ENCODE measurements at places on chromosomes 2 and 18.

GRCh38 chr18:59899298-59900221, at the start of gene PMAIP1:
TSS of gene PMAIP1 (plus strand) at chr18:59899996. CDS start at chr18:59900178, 182 bp downstream.
- peak; percentile 97 for DNase-seq

DNA sequence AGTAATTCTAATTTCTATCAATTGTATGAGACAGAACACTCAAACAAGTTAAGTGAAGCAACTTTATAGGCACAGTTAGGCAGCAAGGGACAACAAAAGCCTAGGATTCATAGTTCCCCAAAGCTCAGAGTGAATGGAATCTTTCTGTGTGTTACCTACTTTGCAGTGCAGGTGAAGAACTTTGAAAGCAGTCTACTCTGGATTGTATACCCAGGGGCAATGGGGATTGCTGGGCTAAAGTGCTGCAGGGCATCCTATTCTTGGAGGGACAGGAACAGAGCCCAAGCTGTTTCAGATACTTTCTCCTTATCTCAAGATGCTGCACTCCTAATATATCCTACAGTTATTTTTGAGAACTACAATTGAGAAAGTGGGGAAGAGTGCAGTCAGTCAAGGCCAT, 207.6 kb downstream of the PLCL1 start:
- no peak for DNase-seq

DNA sequence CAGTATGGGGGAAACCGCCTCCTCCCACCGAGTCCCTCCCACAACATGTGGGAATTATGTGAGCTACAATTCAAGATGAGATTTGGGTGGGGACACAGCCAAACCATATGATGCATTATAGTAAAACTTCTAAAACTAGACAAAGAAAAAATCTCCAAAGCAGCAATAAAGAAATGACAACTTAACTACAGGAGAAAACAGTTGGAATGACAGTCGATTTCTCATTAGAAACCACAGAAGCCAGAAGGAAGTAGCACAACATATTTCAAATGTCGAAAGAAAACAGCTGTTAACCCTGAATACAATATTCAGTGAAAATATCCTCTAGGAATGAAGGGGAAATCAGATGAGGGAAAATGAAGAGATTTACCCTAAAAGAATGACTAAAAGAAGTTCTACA, 53.5 kb upstream of the TCF4 start:
- DNase-seq = no peak

DNA sequence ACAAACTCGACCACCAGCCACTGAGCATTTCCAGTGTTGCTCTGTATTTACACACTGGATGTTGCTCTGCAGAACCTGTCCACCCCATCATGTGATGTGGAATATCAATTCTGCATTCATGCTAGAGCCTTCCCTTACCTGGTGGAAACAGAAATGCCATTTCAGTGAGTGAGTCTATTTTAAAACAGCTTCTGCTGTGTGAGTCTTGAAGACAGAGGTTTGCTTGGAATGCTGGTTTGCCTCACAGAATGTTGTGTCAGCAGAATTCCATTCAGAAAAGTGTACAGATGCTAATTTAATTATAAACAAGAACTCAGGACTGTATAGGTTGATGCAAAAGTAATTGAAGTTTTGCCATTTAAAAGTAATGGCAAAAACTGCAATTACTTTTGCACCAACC, 118.3 kb downstream of the MAP3K20 start:
- no peak for DNase-seq

DNA sequence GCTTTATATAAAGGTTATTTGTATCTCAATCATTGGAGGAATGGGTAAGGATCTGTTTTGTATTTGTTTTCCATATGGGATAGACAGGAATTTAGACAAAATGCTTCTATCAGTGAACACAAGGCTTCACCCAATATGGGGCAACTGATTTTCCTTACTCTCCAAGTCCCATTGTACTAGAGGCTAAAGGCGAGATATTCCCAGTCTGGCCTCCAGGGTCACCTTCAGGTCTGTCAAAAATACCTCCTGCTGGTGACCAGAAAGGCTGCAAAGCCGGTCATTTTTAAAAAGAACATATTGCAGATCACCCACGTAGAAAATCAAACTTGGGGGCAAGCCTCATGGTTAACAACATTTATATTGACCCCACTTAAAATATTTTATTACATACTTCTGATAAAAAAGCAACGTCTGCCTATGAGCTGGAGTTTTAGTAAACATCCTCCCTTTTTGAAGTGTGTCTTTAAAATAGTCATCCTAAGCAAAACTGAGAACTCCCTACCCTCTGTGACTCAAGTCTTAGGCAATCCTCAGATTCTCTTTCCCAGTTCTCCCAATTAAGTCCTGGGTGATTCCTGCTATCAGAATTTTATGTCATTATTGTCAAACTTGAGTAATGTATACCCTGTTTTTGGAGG, 276.6 kb downstream of the MREG start:
- DNase-seq = peak; percentile 47

GRCh38 chr2:207038299-207038698, 99.0 kb downstream of the CPO start:
- no peak for DNase-seq

DNA sequence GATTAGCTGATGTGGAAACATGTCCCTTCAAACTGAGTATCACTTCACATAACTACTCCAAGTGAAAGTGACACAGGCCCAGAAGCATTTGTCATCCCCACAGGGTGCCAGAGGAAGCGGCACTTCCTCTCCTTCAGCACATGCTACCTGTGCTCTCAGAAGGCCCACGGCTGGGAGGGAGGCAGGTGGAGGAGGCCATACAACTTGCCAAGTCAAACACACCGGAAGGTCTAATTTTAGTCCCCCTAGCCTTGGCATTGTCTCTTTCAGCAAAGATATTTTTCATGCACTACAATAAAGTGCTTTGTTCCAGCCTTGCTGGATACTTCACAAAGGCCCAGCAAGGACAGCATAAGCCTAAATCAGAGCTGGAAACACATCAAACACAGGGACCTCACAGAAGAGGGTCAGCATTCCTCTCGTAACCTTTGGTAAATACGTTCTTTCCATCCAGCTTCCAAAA, 38.0 kb downstream of the VSNL1 start:
- DNase-seq = no peak

- DNase-seq = no peak
Observed at GRCh38 chr2:160647967-160648685, 154.5 kb upstream of the RBMS1 start.

GRCh38 chr2:20487392-20488174, 40.7 kb downstream of the RHOB start:
- no peak for DNase-seq

GRCh38 chr2:120206022-120206581, 17.1 kb downstream of the TMEM185B start:
- DNase-seq = peak; percentile 24

- peak; percentile 13 for DNase-seq
Observed at GRCh38 chr18:74916773-74917393, 292.1 kb downstream of the PTGR3 start.

DNA sequence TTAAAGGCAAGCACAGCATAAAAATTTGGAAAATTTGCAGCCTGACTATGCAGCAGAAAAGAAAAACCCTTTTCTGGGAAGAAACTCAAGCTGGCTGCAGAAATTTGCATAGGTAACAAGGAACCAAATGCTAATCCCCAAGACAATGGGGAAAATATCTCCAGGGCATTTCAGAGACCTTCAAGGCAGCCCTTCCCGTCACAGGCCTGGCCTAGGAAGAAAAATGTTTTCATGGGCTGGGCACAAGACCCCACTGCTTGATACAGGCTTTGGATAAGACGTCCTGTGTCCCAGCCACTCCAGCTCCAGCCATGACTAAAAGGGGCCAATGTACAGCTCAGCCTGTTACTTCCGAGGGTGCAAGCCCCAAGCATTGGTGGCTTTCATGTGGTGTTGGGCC, 717.6 kb downstream of the TDRD15 start:
- DNase-seq = no peak
